ENCODE measurements at places on chromosomes 1 and 21.

GRCh38 chr1:9835404-9835757 lies 11.6 kb upstream of the CLSTN1 start:
- DNase-seq: no peak

DNA sequence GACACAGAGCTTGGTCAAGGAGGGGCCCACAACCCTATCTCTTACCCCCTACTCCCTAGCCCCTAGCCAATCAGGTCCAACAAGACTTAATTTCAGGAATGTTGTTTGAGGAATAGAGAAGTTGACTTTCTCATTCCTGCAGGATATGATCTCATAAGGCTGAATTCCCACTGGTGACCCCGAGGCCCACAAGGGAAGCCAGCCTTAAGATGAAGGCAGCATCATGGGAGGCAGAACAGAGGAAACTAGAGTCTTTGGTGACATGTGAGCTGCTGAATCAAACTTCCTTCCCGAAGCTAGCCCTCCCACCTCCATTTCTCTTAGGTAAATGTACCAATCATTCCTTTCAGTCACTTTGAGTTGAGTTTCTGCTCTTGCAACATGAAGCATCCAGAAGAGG lies 9.1 kb upstream of the PDIK1L start:
- DNase-seq: no peak

- DNase-seq: peak; percentile 42
These were observed 112.5 kb upstream of the GFI1 start for GRCh38 chr1:92599184-92599583.

- DNase-seq: no peak
These were observed 13.8 kb downstream of the ENSA start for GRCh38 chr1:150615346-150616201.

Data from GM13976 (cell line).